Stimulated activated CD4-positive, alpha-beta T cell treated with anti-CD3 and anti-CD28 coated beads, Interleukin-1b, Interleukin-23, amount 100 ng/mL, for 48 hours (primary cell): ENCODE measurements at places on chromosomes 6 and 20.
A peak's percentile ranks its signal among the peaks of the same experiment; 100 is the strongest.

- no peak for DNase-seq
These were observed 23.1 kb upstream of the ZMYND8 start for GRCh38 chr20:47379433-47380150.

DNA sequence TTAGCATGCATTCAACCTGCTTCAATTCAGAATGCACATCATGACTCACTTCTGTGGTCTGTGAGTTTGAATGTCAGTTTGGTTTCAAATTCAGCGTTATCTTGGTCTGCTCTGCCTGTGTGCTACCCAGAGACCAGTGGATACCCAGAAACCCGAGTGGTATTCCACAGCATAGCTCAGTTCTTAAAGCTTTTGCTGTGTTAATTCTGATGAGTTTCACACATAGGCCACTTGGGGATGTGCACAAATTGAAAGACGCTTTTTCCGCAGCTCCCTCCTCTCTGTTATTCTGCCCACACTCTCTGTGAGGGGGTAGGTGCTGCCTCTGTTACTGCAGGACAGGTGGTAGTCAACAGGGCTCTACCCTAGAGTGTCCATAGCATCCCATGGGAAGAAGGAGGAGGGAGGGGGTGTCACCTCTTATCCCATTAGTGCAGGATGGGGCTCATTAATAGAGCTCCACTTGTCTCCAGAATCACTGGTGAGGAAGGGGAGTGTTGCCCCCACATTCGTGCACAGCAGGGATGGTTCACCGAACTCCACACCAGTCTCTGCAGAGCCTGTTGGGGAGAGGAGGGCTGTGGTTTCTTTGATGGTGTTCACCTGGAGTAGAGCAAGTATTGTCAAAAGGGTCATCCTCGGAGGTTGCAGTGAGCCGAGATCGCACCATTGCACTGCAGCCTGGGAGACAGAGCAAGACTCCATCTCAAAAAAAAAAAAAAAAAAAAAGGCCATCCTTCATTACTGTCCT lies 29.2 kb upstream of the SDCBP2 start:
- DNase-seq: peak; percentile 43

GRCh38 chr6:125558241-125558843 lies 191.1 kb upstream of the HEY2 start:
- no peak for DNase-seq

DNA sequence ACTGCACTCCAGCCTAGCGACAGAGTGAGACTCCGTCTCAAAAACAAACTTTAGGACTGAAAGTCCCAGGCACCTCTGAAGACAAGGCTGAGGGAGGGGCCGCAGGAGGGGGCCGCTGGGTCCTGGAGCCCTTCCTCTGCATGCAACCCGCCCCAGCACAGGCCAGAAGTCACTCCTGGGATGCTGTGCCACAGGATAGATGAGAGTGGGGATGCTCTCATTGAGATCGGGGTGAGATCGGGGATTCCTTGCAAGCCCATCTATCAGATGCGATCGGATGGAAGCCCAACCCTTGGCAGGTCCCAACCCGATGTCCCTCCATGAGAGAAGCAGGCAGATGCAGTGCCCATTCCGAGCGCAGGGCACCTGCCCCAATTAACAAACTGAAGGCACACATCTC lies 66.5 kb downstream of the WDR27 start:
- DNase-seq: no peak

- no peak for DNase-seq
These were observed 3.4 kb downstream of the SNX5 start for GRCh38 chr20:17965042-17965697.

- no peak for DNase-seq
These were observed 306.7 kb upstream of the SASH1 start for GRCh38 chr6:148035806-148036390.

DNA sequence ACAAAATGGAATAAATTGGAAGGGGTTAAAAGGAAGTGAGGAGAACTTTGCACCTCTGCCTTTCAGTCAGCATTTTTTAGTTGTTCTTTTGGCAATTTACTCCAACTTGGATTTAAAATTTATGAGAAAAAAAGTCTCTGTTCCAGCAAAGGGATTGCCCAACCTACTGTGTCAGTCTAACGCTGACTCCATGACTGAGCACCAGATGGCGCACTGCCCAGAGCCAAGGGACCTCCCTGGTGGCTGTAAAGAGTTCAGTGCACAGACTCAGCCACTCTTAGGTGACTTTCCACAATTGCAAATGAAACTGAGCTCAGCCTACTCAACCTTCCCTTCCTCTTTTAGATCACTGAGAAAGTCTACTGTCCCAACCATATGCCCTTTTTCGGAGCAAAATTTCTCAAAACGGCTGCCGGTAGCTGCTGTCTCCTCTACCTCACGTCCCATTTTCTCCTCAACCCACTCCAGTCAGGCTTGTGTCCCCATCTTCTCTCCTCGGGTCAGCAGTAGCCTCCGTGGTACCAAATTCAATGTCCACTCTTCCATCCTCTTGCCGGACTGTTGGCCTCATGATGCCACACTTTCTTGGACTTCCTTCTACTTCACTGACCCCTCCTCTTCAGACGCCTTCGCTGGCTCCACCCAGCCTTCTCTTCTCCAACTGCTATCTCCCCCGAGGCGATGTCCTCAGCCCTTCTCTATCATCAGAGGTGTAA lies 38.7 kb downstream of the GSTA2 start:
- DNase-seq: peak; percentile 59

- no peak for DNase-seq
These were observed 6.6 kb downstream of the PPDPF start for GRCh38 chr20:63527184-63527583.

DNA sequence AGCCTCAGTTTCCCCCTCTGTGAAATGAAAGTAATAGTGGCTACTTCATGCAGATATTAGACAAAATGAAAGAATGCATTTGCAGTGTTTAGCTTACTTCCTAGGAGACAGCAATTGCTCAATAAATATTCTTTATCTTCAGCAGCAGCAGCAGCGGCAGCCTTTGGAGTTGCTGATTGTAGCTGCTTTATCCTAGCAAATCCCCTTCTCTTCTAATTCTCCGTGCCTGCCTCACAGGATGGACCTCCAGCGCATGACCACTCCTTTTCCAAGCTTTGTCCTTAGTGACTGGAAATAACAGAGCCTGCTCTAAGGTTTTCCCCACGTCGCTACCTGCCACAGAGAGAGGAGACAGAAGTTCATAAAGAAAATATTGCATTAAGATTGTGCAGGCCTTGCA lies 279.8 kb downstream of the TSHZ2 start:
- DNase-seq: no peak

DNA sequence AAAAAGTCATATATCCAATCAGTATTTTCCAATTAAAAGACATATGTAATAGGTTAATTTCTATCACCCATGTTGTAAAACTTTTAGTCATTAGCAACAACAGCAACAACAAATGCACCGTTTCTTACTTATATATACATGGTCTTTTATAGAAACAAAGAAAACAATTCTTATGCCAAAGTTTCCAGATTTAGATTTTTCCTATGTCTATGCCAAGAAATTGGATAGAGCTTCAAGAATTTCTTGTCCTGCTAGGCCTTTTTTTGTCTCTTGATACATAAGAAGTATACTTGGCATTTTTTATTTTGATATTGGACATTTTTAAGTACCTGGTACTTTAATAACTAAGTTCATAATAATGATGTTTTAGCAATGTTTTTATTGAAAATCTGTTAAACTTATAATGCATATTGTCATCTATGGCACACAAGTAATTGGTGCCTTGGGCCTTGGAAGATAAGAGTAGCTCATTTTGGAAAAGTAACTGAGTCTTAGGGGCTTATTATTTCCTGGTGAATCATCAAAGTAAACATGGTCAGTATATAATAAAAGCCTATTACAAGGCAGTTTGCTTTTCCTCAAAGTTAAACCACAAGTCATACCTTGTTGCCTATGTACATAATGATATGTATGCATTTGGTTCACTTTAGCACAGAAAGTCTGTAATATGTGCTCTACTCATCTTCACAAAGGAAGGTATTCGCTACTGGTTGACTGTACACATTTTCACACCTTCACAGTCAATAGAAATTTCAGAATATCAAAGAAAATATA lies 10.1 kb upstream of the FRK start:
- no peak for DNase-seq

DNA sequence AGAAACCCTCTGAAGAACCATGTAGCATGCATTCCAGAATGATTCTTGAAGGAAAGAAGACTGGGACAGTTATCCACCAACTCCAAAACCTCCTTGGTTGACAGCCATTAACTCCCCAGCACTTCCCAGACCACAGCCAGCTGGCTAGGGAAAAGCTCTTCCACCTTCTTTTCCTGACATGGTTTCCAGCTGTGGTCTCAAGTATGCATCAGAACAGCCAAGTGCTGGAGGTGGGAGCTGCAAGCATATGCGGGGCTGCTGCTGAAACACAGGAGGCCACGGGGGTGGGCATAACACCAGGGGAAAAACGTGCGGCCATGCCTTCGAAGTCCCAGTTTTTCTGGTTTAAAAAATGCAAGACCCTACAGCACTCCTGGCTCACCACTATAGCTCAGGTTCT lies 108.0 kb upstream of the FAM184A start:
- no peak for DNase-seq

GRCh38 chr6:46421939-46422338 lies 69.3 kb downstream of the RCAN2 start:
- no peak for DNase-seq

DNA sequence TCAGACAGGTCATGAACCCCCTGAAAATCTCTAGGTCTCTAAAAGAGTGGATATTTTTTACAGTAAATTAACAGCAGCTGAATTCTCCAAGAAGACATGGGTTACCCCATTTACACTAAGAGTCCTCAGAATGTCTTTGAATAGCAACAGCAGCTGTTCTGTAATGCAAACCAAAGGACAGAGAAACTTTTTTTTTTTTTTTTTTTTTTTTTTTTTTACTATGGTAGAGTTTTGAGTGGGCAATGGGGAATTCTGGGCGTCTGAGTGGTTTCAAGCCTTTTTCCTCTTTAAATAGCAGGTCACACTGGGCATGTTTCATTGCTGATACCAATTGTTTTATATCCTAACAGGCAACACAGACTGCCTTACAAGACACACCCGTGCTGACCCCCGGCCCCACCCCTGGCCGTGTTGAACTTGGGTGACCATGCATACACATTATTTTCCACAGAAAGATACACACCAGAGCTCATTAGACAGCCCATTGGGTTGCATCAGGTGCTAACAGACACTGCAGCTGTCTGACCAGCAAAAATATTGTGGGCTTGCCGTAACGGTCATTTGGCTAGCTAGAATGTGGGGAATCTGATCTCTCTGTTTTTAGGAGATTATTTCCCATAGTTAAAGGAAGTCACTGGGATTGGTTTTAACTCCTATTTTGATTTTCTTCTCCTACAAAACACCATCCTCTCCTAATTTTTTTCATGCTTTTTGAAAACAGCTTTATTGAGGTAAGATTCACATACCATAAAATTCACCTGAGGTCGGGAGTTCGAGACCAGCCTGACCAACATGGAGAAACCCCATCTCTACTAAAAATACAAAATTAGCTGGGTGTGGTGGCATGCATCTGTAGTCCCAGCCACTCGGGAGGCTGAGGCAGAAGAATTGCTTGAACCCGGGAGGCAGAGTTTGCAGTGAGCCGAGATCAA lies 26.7 kb upstream of the IRF4 start:
- no peak for DNase-seq

DNA sequence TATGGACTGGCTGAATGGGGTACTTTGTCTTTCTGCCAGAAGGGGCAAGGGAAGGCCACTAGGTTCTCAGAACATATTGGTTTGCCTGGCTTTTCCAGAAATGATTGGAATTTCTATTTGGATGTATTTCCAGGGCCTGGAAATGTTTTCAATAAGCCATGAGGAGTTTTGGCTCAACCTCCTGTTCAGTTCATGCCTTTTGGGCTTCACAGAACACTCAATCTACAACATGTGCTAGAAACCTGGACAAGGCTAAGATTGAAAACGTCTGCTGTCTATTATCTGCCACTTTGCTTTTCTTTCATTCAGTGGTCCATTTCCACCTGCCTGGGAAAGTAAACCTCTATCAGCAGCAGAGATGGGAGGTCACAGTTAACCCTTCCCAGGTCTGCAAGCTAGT lies 793.4 kb downstream of the TENT5A start:
- no peak for DNase-seq

DNA sequence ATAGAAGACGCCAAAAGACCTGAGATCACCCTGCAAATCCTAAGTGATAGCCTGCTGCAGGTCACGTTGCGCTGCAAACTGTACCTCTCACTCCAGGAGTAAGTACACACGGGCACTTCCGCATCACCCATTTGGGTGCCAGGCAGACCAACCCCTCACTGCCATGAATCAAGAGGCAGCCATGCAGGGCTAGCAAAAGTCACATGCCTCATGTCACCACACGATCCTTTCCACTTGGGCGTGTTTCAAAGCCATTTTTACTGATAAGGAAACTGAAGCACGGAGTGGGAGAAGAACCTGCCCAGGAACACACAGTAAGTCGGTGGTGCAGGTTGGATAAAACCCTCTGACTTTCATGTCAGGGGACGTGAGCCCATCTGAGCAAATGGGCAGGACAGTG lies 37.0 kb downstream of the BPIFB1 start:
- DNase-seq: no peak

GRCh38 chr20:24992487-24993205 lies at the start of gene APMAP:
APMAP (minus strand) TSS chr20:24992751; CDS start chr20:24992688, 63 bp downstream.
- DNase-seq: peak; percentile 94

GRCh38 chr6:155915651-155916050 lies 460.0 kb upstream of the NOX3 start:
- no peak for DNase-seq

DNA sequence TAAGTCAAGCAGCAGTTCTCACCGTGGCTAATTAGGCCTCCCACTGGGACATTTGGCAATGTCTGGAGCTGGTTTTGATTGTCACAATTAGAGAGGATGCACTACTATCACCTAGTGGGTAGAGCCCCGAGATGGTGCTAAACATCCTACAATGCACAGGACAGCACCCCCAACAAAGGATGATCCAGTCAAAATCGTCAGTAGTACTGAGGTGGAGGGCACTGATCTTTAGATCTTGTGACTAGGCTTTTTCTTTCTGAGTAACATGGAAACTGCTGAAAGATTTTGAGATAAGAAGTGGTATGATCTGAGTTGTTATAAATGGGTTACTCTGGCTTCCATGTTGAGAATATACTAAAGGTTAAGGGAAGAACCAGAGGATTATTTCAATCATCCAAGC lies 12.0 kb downstream of the UBD start:
- peak; percentile 11 for DNase-seq

DNA sequence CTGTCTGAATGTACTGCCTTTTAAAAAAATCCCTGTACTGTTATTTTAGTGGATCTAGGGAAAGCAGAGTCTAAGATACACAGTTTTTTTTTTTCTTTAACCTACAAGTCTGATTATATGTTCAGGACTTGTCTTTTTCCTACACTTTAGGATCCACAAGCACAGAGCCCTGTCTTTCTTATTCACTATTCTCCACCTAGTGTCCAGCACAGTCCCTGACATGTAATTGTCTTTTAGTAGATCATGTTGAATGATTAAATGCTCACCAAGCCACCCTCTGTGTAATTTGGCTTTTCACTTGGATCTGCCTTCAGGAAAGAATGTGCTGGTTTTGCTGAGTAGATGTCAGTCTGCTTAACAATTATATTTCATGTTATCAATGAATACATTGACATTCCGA lies 35.8 kb upstream of the YWHAB start:
- DNase-seq: no peak

DNA sequence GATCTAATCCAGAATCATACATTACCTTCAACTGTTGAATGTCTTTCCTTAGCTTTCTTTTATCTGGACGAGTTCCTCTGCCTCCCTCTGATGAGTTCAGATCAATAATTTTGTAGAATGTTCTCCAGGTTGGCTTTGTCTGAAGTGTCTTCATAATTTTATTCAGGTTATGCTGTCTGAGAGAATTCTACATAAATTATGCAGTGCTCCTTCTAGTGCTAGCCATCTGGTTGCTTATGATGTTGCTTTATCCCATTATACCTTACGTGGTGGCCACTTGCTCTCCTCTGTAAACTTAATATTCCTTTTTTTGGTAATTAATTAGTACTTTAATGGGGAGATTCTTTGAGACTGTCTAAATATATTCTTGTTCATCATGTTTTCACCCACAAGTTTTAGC lies 67.7 kb upstream of the PTCHD4 start:
- DNase-seq: no peak
